ENCODE measurements at places on chromosomes 6 and 20. TPM values are rescaled to one million over a fixed set of nuclear protein-coding genes. Genes with fewer than 3 reads are reported as not detected.

Gene OR2J3
- not detected for total RNA-seq

Gene TRIM38
- total RNA-seq, result 2.1 TPM

Gene SOD2
- total RNA-seq, result 792 TPM

Gene SSTR4
- not detected for total RNA-seq

Gene ARFGEF3
- total RNA-seq, result 16.6 TPM

Gene ZNF311
- total RNA-seq, result 0.19 TPM

Gene XKR7
- 0.16 TPM for total RNA-seq

Gene MBOAT1
- total RNA-seq, result 5.4 TPM

Gene PKIB
- 7.3 TPM for total RNA-seq

Gene IL17F
- not detected for total RNA-seq

Gene CNBD2
- 4.7 TPM for total RNA-seq

Gene PAK5
- 1.2 TPM for total RNA-seq

Measured in pancreas (tissue), 10 donors.